ENCODE measurements at places on chromosomes 5 and 9. TPM values are rescaled to one million over a fixed set of nuclear protein-coding genes. Genes with fewer than 3 reads are reported as not detected.

- DNase-seq: peak; percentile 95
These were observed 68.2 kb downstream of the NR2F1-AS1 start for GRCh38 chr5:93512799-93513198.

SPATA31E1 gene
- total RNA-seq: not detected

GRCh38 chr9:117951127-117951526 lies 246.9 kb downstream of the TLR4 start:
- no peak for DNase-seq

DNA sequence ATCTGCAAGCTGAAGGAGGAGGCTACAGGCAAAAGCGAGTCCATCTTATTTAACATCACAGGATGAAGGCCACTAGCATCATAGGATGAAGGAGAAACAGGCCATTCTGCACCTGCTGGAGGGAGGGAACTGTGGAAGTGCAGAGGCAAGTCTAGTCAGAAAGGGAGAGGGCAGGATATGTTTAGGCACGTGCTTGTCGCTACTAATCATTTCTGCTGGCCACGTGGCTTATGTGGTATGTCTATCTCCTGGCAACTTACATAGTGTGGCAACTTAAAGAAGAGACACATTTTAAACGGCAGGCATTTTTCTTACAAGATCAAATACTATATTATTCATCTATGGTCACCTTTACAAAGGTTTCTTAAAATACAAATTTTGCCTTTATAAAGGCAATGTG lies 74.0 kb downstream of the GNAQ start:
- no peak for DNase-seq

- DNase-seq: no peak
These were observed 174.7 kb upstream of the PRDM9 start for GRCh38 chr5:23332650-23333251.

GRCh38 chr5:99929806-99930135 lies 605.4 kb upstream of the FAM174A start:
- no peak for DNase-seq

- DNase-seq: peak; percentile 87
These were observed 2.7 kb downstream of the NXNL2 start for GRCh38 chr9:88537761-88538091.

GRCh38 chr5:77906806-77907205 lies 130.7 kb upstream of the TBCA start:
- peak; percentile 92 for DNase-seq

TOPORS gene
- total RNA-seq: 27.8 TPM

LHX6 gene
- under 0.01 TPM for total RNA-seq

DNA sequence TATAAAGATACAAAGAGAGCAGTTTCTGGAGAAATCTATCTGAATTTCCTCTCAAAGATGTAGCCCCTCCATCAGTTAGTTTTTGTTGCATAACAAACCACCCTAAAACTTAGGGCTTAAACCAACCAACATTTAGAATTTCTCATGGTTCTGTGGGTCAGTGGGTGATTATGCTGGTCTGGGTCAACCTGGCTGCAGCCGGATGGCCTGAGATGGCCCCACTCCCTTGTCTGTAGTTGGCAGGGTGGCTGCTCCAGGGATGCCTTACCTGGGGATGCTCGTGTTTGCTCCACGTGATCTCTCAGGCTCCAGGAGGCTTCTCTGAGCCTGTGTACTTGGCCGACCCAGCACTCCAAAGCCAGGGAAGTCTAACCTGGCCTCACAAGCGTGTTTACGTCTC lies 139.3 kb downstream of the MVB12B start:
- DNase-seq: no peak

DNA sequence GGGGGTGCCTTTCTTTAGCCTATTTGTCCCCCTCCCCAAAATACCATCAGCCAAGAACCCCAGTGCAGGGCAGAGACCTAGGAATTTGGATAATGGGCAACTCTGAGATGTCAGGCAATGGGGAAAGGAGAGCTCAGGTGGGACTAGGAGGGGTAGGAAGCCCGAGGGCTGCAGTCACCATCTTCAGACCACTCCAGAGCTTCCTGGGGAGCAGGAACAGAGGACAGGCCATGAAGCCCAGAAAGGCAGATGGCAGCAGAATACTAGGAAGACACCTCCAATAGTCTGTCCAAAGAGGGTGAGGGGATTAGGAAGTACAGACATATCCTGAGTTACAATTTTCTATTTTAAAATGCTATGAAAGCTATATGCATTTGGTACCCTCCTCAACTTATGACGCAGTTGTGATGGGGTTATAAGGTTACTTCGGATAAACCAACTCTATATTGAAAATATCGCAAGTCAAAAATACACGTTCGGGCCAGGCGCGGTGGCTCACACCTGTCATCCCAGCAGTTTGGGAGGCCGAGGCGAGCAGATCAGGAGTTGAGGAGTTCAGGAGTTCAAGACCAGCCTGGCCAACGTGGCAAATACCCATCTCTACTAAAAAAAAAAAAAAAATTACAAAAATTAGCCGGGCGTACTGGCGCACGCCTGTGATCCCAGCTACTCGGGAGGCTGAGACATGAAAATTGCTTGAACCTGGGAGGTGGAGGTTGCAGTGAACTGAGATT lies 34.6 kb upstream of the IL17B start:
- no peak for DNase-seq

- no peak for DNase-seq
These were observed 10.4 kb upstream of the SLC30A5 start for GRCh38 chr5:69083412-69083811.

DNA sequence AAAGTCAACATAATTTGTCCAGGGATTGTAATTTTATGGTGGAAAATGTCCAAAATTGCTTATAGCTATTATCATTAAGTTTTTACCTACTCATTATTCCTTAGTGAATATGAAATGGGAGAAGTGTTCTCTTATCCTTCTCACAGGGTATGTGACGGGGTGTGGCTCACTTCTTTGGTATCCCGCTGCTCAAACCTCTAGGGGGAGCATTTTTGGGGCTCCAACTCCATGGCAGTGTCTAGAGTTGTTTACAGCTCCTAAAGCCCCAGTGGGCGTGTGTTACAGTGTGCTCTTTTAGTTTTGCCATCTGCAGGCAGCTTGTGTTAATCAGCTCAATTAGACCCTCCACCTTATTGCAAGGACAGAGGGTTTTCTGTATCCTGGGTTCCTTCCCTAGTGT lies 89.4 kb downstream of the CDKN2A start:
- no peak for DNase-seq

DNA sequence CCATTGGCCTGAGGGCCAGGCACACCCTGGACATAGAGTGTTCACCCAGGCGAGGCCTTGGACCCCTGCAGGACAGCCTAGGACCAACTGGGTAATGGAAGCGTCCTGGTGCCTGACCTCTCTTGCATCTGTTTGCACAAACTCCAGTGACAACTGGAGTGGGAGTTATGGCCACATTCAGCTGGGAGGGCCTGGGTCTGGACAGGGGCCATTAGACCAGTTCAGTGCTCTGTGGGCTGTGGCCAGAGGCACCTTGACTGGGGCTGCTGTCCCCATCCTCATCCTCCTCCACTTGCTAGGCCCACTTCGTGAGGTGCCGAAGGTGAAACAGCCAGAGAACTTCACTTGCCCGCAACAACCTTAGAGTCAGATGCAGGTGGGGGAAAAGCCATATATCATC lies 372.7 kb upstream of the IRX1 start:
- DNase-seq: no peak

DNA sequence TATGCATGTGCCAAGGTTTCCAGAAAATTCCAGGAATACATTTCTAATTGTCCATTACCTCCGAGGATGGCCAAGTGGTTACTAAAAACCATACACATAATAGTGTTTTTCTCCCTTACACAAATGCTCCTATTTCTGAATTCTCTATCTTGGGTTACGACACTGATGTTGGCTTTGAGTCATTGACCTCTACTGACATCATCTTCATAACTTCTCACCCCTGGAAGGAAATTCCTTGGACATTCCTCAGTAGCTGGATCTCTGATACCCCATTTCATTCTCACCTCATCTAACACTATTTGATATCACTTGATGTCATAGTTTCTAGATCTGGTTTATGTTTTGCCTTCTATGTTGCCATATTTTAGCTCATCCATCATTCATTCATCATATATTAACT lies 287.2 kb downstream of the CTNND2 start:
- no peak for DNase-seq

GRCh38 chr5:38607396-38607795 lies 51.0 kb upstream of the LIFR start:
- DNase-seq: peak; percentile 97

DNA sequence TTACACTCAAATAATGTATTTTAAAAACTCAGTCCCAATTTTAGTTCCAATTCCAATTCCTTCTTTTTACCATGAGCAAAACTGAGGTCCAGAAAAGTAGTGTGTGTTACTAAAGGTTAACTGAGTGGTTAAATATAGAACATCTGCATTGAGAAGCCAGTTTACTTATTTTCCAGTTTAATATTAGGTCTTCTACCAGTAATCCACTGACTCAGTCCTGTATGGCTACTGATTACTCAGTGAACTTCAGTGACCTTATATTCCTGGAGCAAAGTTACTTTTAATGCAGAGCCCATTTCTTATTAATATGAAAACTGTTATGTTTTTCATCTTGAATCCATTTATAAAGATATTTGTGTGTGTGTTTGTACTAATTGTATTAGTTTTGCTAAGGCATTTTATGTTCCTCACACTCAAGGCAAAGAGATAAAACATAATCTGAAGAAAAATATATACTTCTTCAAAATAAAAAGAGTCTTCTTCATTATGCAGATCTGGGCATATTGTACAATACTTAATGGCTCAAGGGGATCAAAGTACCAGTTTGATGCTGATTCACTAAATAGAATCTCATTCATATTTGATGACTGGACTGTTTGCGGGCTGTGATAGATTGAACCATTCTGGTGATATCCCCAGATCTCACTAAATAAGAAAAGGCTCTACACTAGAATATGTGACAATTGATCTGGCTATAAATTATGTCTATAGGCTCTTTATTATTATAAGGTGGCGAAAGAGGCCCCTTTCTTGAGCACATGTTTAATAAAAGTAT lies 60.8 kb downstream of the DMXL1 start:
- peak; percentile 19 for DNase-seq

IL3 gene
- not detected for total RNA-seq

- peak; percentile 40 for DNase-seq
These were observed 39.2 kb downstream of the GRAMD2B start for GRCh38 chr5:126462239-126463014.

ESM1 gene
- 10.2 TPM for total RNA-seq

CEP120 gene
- total RNA-seq: 46.1 TPM

DNA sequence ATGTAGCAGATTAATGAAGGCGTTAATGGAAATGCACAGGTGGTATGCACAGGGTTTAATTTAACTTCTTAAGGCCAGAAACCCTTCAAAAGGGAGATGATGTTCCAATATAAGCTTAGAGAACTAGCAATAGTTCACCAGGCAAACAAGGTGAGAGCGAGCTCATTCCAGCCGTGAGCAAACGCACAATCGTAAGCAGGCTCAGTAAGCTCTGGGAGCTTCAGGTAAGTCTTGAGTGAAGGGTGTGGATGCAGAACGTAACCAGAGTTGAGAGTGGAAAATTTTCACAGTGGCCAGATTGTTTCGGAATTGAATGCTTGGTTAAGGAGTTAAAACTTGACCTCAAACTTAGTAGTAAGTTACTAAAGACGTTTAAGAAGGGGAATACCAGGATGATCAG lies 5.7 kb downstream of the EQTN start:
- no peak for DNase-seq

DNA sequence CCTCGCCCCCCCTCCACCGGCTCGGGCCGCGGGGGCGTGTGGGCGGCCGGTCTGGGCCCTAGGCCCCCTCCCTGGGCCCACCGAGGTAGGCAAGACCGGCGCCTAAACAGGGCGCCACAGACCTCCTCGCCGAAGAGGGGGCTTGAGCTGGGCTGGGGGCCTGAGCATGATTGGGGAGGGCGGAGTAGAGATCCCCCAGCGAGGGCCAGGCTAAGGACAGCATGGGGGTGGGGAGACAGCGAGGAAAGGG lies 108.9 kb downstream of the PSD2 start:
- DNase-seq: no peak

DNA sequence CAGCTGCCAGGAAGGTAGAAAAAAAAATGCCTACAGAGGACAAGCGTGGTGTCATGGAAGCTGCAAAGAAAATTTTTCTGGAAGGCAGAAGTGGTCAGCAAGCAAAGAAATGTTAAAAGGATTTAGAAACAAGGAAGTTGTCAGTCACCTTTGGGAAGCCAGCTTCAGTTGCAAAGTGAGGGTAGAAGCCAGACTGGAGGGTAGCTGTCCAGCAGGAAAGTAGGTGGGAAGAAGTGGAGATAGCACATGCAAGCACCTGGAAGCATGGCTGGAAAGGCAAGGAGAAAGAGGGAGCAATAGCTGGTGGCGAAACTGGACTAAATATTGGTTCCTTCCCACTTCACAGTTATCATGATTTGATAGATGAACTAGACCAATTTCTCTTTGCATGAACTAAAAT lies 54.3 kb downstream of the ADRB2 start:
- DNase-seq: no peak

RABGAP1 gene
- 53.9 TPM for total RNA-seq

GRCh38 chr9:17846948-17847655 lies 268.2 kb downstream of the SH3GL2 start:
- DNase-seq: no peak

NR2F1-AS1 gene
- 12.5 TPM for total RNA-seq

GFI1B gene
- total RNA-seq: not detected

GRCh38 chr5:65248896-65249295 lies 232.8 kb downstream of the ADAMTS6 start:
- no peak for DNase-seq

GRCh38 chr5:120354126-120354525 lies 110.0 kb upstream of the PRR16 start:
- no peak for DNase-seq

DNA sequence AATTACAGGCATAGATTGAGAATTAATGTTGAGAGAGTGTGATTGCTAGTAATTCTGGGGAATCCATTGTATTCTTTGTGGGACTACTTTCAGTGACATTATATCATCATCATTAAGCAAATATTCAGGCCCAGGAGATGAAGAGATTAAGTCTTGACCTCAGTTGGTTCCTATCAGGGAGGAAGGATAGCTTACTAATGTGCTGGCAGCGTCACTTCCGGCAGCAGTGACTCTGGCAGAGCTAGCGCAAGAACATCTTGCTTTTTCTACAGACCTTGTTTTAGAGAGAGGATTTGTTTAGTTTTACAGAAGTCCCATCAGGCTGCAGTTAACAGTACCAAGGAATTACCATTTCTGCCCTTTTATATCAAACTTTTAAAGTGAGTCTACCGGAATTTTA lies 20.3 kb downstream of the OSTF1 start:
- DNase-seq: peak; percentile 79

ZDHHC12 gene
- 13.9 TPM for total RNA-seq

GRCh38 chr5:99045871-99046270 lies 117.1 kb upstream of the CHD1 start:
- no peak for DNase-seq

Measured in IMR-90 (cell line).